ENCODE measurements at places on chromosomes 5 and 9.

DNA sequence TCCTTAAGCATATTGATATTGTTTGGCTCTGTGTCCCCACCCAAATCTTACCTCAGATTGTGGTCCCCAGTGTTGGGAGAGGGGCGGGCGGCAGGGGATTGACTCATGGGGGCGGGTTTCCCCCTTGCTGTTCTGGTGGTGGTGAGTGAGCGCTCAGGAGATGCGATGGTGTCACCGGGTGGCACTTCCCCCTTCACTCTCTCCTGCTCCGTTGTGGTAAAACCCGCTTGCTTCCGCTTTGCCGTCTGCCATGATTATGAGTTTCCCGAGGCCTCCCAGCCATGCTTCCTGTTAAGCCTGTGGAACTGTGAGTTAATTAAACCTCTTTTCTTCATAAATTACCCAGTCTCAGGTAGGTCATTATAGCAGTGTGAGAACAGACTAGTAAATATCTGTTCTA is 229.1 kb downstream of the IRX2 start:
- no peak for DNase-seq

- no peak for DNase-seq
Observed at GRCh38 chr5:67921004-67921601, 294.5 kb upstream of the PIK3R1 start.

GRCh38 chr5:90437663-90438062 is 28.1 kb upstream of the CETN3 start:
- no peak for DNase-seq

GRCh38 chr5:96978812-96979449 is 43.1 kb downstream of the LNPEP start:
- DNase-seq = no peak

DNA sequence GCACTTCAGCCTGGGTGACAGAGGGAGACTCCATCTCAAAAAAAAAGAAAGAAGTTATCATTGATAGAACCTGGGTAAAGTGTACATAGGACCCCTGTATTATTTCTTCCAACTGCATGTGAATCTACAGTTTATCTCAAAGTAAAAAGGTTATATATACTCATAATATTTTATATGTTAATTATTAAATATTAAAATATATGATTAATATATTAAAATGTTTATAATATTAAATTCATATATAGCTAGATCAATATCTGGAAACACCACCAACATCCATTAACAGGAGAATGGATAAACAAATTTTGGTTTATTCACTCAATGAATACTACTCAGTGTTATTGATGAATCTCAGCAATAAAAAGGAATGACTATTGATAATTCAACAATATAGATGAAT is 19.7 kb downstream of the C5orf15 start:
- no peak for DNase-seq

GRCh38 chr5:94159144-94159543 is 417.7 kb upstream of the POU5F2 start:
- no peak for DNase-seq

- DNase-seq = no peak
Observed at GRCh38 chr9:72029986-72030385, 30.4 kb downstream of the C9orf57 start.

GRCh38 chr5:180353980-180354452 is 880 bp upstream of the GFPT2 start:
- DNase-seq = no peak

DNA sequence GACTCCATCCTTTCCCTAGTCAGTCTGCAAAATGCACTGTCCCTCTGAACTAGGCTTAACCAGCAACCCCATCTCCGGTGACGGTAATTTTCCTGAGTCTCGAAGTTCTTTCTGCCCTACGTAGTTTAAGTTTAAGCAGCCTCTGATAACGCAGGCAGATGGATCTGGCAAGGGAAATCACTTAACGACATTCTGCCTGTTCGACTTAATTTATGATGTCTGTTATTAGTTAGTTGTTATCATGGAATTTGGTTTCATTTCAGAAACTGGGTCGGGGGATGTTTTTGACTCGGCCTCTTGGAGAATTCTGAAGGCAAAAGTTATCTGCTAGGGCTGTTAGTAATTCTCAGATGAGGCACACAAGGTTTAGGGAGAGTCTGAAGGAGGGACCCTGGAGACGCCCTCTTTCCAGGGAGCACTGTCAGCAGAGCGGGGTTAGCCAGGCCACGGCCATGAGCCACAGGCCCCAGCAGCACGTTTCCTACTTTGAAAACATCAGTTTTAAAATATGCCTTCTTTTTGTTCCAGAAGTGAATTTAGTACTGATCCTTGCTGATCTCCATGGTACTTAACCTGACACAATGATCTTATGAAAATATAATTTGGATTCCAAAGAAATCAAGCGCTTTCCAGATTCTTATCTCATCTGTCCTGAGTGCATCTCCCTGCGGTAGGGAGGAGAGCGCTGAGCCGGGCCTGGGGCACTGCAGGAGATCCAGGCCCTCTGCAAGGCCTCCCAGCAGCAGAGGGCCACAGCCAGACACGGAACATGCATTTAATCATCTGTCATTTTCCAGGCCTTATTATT is 171.0 kb upstream of the OTULINL start:
- DNase-seq = no peak

GRCh38 chr5:160174780-160175437 is 54.4 kb upstream of the FABP6 start:
- DNase-seq = peak; percentile 41

- no peak for DNase-seq
Observed at GRCh38 chr9:93589688-93590087, 13.3 kb downstream of the PHF2 start.

- no peak for DNase-seq
Observed at GRCh38 chr5:129387944-129388343, 72.2 kb upstream of the ADAMTS19 start.

DNA sequence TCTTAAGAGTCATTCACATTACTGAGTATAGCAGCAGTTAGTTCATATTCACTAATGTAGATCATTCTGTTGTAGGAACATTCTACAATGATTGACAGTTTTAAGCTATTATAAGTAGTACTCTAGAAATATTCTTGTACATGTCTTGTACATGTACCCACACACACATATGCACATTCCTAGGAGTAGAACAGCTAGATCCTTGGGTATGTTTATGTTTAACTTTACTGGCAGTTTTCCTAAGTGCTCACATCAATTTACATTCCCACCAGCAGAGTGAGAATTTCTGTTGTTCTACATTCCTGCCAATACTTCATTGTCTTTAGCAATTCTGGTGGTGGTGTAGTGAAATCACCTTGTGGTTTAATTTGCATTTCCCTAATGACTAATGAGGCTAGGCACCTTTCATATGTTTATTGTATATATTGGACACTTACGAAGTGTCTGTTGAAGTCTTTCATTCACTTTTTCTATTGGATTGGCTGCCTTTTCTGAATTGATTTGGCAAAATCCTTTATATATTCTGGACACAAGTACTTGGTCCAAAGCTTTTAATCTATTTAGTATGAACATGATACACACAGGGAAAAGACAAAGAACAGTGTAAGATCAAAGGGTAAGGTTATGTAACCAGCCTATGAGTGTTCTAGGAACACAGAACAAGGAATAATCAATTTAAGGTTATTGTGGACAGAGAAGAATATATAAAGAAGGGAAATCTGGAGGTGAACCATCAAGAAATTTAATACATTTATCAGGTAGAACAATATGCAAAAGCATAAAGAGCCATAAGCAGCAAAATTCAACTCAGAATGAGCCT is 95.6 kb downstream of the MLLT3 start:
- DNase-seq = no peak

DNA sequence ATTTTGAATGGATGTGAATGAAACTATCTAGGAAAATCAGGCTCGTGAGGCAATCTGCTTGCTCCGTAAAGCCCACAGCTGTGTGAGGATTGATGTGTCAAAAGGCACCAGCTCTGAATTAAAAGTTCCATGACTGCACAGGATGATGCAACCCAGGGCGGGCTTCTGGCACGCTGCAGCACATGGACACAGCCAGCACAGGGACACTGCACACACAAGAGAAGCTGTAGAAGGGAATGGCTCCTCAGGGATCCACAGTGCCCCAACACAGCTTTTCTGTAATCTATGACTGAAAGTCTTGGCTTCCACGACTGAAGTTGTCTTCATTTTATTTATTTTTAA is 151.0 kb downstream of the GCNT1 start:
- DNase-seq = no peak

Measured in pons (tissue), 1 donor.